ENCODE measurements at places on chromosomes 16 and 17. TPM values are rescaled to one million over a fixed set of nuclear protein-coding genes. Genes with fewer than 3 reads are reported as not detected.

GRCh38 chr17:55301521-55302406, 37.0 kb downstream of the HLF start:
- no peak for DNase-seq

- DNase-seq: no peak
These were observed 194.3 kb downstream of the CCDC182 start for GRCh38 chr17:57550668-57551315.

GRCh38 chr17:62689441-62690167, 62.1 kb downstream of the MRC2 start:
- DNase-seq: no peak

The TBC1D26 gene
- total RNA-seq: 0.71 TPM

The CRYM gene
- total RNA-seq: 12.9 TPM

Data from H1 (cell line).